Stimulated activated CD8-positive, alpha-beta memory T cell treated with anti-CD3 and anti-CD28 coated beads, Interleukin-4, amount 100 ng/mL, for 48 hours (primary cell): ENCODE measurements at places on chromosomes 4 and X.

- DNase-seq: no peak
Measured at GRCh38 chrX:13165266-13166189, 121.1 kb upstream of the FAM9C start.

GRCh38 chrX:30196322-30196721, 19.0 kb upstream of the MAGEB2 start:
- no peak for DNase-seq

DNA sequence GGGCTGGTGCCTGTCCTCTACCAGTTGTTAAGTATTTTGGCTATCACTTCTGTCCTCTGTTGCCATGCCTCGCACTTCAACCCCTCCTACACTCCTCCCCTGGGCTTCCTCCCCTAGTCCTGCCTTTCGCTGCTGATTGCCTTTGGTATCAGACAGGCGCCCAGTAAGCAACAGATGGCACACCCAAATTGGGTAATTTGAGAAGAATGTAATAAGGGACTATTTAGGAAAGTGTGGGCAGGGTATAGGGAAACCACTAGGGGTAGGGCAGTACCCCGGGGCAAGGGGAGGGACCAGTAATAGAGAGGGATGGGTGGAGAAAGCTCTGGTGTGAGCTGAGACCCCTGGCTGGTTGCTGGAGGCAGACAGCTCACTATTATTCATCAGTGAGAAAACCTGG, 172.7 kb upstream of the USP9X start:
- no peak for DNase-seq

DNA sequence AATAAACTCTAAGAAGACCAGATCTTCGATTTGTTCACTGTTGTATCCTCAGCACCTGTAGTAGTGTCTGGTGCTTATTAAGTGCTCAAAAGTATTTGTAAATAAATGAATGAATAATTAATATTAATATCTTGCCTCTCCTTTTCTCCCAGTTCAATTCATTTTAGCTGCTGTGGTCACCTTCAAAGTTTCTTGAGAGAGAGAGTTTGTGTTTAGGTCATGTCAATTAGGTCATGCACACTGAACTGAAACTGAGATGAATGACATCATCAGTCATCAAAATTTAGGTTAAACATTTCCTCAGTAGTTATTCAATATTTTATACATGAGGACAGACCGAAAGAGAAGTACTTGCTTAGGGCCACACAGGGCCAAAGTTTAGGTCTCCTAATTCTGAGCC, 73.5 kb downstream of the ANXA3 start:
- DNase-seq: no peak

GRCh38 chr4:28350485-28350884, 1489.8 kb downstream of the STIM2 start:
- no peak for DNase-seq

- no peak for DNase-seq
Measured at GRCh38 chrX:133685822-133686221, 270.5 kb upstream of the GPC4 start.

DNA sequence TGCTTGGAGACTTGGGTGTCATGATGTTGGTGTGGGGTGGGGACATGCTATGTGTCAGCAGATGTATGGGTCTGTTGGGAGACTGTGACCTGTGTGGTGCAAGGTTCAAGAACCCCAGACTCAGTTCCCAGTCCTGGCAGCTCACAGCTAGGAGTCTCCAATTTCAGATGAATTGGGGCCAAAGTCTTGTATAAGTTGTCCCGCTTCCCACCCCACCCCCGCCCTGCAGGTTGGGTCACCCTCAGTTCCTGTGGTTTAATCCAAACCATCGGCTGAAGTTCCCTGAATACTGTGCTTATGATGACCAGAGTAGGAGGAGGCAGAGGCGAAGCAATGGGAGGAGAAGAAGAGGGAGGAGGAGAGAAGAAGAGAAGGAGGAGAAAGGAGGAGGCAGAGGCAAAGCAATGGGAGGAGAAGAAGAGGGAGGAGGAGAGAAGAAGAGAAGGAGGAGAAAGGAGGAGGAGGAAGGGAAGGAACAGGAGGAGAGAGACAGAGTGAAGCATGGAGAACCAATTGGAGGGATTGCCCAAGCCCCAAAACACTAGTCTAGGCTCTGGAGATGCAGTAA, 112.6 kb downstream of the EFNB1 start:
- no peak for DNase-seq

DNA sequence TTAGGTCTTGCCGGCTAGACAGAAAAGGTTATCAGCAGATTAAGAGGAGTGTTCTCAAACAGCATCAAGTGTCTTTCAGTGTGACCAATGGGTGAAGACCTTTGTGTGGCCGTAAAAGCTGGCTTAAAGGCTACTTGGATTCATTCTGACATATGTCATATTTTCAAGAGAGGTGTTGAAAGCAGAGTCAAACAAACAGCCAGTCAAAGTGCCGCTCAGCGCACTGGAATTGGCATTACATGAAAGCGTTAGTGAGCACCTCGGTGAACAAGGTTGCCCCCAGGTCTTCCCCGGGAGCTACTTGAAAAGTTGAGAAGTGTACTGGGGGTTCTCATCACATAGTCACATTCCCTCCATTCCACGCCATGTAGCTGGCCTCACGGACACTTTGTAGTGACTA, 148.9 kb downstream of the SOX3 start:
- no peak for DNase-seq

GRCh38 chr4:183263787-183264386, 56.2 kb downstream of the CLDN22 start:
- no peak for DNase-seq

DNA sequence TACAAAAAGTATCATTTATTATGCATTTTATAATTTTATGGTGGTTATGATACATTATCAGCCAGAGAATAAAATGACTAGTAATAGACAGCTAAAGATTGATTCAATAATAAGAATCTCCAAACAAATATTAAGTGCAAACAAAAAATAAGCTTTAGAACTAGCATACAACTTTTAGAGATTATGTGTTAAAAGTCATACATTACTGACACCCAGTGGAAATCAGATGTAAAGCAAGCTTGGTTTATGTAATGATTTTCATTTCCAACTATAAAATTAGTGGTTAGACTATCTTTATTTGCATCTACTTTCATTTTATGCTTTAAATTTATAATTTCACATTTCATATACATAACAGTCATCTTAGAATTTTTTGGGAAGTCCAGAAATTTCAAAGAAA, 57.7 kb downstream of the IL13RA2 start:
- no peak for DNase-seq

- DNase-seq: no peak
Measured at GRCh38 chr4:101128473-101128872, 218.9 kb downstream of the PPP3CA start.

GRCh38 chr4:80206521-80207171, 9.3 kb downstream of the PRDM8 start:
- DNase-seq: no peak

DNA sequence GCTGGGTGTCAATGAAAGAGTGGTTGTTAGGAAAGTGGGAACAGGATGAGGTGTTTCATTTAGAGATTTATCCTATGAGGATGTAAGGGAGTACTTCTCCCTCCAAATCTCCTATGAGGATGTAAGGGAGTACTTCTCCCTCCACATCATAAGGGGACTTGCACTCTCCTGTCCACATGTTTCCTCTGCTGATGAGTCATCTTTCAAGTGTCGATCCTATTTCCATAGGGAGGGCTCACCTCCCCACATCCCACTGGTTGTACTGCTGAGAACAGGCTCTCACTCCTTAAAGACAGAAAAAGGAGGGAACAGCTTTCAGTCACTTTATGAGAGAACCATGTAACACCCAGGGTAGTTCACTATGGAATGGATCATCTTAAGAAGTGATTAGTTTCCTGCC, 65.0 kb downstream of the INPP4B start:
- DNase-seq: no peak

GRCh38 chr4:188008377-188008776, 12.8 kb downstream of the ZFP42 start:
- DNase-seq: no peak

DNA sequence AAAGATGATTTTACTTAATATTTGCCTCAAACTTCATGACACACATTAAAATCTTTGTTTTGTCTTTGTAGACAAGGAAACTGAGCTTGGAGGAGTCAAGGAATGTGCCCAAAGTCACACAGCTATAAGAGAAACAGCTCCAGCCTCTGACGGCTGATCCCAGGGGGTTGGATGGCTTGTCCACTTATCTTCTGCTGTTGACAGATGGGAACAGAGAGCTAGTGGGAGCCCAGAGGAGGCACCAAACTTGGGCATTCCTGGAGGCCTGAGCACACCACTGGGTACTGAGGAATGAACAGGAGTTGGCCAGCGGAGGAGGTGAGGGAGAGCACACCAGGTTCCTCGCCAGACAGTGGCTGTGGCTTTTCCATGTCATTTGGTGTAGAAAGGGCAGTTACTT, 56.4 kb upstream of the GPR78 start:
- no peak for DNase-seq

- no peak for DNase-seq
Measured at GRCh38 chr4:75886104-75886503, 16.1 kb downstream of the PPEF2 start.

GRCh38 chr4:94765648-94766047, 7.9 kb downstream of the BMPR1B start:
- DNase-seq: no peak

DNA sequence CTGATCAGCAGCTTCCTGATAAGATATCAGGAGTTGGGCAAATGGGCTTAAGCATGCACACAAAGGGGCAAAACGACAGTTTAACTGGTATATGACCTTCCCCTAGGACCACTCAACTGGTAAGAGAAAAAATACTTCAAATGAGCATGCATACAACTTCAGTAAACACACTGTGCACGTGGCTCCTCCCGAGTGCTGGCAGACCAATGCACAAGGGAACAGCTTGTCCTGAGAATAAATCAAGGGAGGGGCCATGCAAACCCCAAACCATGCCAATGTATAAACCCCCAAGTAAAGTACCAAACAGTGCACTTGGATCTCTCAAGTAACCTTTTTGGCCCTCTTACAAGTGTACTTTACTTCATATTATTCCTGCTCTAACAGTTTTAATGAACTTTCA, 293.3 kb upstream of the TBX22 start:
- no peak for DNase-seq

GRCh38 chr4:56424697-56425514, 10.5 kb downstream of the PPAT start:
- no peak for DNase-seq

- no peak for DNase-seq
Measured at GRCh38 chrX:71215338-71215912, 7.6 kb upstream of the GJB1 start.

DNA sequence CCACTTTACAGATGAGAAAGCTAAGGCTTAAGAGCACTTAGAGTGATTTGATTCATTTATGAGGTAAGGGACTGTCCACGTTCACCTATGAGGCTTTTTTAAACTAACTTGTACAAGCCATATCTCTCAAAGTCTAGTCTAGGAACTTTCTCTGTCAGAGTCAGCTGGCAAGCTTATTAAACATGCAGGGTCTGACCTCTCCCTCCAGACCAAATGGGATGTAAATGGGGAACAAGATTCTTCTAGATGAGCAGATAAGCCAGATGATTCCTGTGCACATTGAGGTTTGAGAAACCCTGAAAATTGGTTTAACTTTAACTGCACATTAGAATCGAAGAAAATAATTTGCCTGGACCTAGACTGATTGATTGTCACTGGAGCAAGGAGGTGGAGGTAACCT, 160.0 kb upstream of the SPRY1 start:
- no peak for DNase-seq

DNA sequence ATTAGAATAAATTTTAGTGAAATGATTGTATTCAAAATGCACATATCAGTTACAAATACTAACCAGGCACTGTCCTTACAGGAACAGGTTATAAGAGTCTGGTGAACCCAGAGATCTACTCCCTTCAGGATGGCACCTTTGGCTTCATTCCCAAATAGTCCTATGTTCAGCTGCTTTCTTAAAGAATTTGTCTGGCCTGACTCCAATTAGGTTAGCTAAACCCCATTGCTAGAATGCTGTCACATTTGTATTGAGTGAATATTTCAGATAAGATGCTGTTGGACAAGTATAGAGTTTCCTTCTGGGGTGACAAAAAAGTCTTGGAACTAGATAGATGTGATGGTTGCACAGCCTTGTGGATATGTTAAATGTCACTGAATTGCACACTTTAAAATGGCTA, 69.4 kb downstream of the EFHC2 start:
- DNase-seq: no peak

DNA sequence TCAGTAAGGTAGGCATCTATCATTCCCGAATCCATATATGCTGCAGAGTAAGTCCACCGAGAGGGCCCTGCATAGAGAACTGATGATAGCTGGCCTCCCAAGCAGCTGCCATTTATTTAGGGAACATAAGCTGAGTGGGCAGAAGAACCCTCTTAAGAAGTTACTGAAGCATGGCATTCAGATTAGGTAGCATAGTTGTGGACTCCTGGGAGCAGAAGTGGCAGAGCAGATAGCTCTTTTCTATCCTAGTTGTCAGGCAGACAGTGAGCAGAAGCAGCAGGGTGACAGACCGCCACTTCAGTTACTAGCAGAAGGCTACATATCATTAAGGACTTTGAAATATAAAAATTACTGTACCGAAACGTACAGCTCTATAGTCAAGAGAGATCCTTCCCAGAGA, 454.7 kb downstream of the PPP4R3C start:
- DNase-seq: no peak

- DNase-seq: no peak
Measured at GRCh38 chr4:27006646-27007045, 146.0 kb downstream of the STIM2 start.

DNA sequence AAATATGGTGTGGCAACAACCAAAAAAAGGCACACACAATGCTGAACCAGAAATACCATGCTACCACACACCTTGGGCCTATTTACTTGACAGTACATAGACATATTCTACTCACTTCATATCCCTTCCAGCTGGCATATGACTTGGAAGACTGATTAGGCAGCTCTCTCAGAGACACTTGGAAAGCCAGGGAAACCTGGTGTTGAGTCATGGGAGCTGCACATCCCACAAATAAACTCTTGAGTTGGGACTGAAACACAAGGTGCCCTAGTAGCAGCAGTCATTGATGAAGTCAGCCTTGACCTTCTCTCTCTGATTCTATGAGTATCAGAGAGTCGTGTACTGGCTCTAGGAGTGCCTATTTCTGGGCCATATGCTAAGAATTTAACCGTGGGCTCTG, 776.6 kb upstream of the LCORL start:
- no peak for DNase-seq

DNA sequence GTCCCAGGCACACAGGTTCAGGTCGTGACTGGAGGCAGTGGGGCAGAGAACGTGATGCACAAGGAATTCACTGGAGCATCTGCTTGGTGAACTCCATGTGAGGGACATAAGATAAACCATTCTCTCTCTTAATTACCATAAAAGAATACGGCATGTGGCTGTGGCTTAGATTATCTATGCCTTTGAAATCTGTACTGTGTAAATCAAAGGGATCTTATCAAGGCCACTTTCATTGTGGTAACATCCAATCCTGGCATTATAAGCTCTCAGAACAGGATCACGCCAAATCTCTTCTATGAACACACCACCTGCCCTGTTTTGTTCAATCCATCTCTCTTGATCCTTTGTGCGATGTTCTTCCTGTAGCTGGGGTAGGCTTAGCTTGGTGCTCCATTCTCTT, 192.3 kb downstream of the SPATA18 start:
- no peak for DNase-seq

- peak; percentile 14 for DNase-seq
Measured at GRCh38 chr4:184275766-184276165, 58.1 kb upstream of the ENPP6 start.

- no peak for DNase-seq
Measured at GRCh38 chrX:41066391-41066790, 18.9 kb upstream of the USP9X start.
